ENCODE measurements at places on chromosomes 13 and 19.

- no peak for DNase-seq
These were observed 133.2 kb upstream of the SLITRK5 start for GRCh38 chr13:87537951-87538350.

DNA sequence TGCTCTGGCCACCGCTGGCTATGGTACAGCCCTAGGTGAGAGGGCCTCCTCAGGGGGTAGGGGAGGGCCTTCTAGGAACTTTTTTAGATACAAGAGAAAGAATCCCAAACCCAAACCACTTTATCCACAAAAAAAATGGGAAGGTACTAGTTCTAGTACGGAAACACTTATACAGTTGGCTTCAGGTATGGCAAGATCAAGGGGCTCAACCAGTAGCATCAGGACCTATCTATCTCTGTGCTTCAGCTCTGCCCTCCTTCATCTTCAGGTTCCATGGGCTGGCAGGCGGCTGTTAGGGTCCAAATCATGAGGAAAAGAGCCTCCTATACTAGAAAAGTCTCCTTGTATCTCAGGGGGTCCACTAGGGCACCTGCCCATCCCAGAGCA lies 1.8 kb downstream of the MRI1 start:
- DNase-seq: no peak

DNA sequence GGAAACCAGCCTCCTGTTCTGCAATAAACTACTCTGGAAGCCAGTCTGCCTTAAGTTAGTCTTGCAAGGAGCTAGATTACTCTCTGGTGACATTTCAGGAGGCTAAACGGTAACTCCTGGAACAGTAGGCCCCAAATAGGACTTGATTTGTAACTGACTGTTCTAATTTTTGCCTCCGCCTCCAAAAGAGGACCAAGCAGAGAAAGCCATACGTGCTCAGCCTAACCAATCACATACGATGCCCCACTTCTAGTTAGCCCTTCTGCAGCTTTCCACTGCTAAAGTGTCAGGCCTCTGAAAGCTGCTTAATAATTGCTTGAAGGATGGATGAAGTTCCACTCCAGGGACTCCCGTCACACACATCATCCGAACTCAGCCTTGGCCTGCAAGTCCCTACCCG lies 744 bp downstream of the ZNF805 start:
- no peak for DNase-seq

DNA sequence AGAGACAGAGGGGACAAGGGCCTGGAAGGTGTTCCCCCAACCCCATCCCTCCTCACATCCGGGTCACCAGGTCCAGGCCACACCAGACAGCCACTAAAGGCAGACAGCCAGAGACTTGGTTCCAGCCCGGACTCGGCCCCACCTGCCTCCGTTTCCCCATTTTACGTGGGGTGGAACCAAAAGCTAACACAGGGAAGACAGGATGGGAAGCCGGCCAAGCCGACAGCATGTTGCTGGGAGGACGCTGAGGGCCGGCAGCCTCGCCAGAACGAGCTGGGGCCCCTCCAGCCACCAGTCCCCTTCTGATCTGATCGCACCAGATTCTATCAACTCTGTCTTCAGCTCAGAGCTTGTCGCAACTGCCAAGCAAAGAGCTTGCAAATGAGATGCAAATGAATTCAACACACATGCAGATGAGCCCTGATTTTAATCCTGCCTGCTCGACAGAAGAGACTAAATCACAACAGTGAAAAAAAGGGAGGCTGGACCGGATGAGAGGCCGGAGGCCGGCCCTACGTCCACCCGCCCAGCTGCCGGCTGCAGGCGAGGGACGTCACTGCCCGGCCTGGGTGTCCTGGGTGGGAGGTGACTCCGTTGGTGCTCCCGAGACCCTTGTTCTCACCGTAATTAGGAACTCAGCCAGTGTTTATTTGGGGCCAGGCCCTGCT lies 17.5 kb upstream of the SHC2 start:
- DNase-seq: no peak

GRCh38 chr13:57644106-57644505 lies 12.6 kb downstream of the PCDH17 start:
- no peak for DNase-seq

DNA sequence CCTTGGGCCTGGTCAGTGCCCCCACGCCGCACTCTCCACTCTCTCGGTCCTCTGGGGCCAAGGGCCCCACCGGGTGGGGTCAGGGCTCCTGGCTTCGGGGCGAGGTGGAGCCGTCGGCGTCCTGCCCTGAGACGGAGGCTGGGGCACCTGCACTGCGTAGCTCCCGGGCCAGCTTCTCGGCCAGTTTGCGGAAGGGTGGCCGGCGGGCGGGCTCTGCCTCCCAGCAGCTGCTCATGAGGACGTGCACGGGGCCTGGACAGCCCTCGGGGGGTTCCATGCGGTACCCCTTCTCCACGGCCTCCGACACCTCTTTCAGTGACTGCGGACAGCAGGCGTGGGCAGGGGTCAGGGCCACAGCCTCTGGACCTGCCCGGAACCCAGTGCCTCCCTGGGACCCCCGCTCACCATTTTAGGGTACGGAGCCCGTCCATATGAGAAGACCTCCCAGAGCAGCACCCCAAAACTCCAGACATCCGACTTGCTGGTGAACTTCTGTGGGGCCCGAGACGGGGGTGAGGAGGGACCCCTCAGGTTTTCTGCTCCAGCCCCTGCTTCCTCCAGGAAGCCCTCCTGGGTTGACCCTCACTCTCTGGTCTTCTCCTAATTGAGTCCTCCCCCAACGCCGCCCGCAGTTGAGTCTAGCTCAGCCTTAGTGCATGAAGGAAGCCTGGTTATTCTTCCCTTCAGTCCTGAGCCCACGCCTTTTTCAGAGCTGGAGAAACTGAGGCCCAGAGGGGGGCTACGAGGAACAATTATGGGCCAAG lies 6.3 kb upstream of the RAX2 start:
- no peak for DNase-seq

- DNase-seq: no peak
These were observed 5.4 kb upstream of the VSIG10L start for GRCh38 chr19:51347209-51347928.

- no peak for DNase-seq
These were observed 31.2 kb downstream of the C13orf46 start for GRCh38 chr13:113942591-113943103.

- no peak for DNase-seq
These were observed 1.7 kb downstream of the CTXN1 start for GRCh38 chr19:7924241-7924640.

- DNase-seq: no peak
These were observed 3.4 kb upstream of the RASAL3 start for GRCh38 chr19:15467734-15468214.

- no peak for DNase-seq
These were observed 1.4 kb upstream of the ICAM4 start for GRCh38 chr19:10285393-10285792.

GRCh38 chr19:58513694-58514563 lies 2.1 kb upstream of the SLC27A5 start:
- peak; percentile 97 for DNase-seq

DNA sequence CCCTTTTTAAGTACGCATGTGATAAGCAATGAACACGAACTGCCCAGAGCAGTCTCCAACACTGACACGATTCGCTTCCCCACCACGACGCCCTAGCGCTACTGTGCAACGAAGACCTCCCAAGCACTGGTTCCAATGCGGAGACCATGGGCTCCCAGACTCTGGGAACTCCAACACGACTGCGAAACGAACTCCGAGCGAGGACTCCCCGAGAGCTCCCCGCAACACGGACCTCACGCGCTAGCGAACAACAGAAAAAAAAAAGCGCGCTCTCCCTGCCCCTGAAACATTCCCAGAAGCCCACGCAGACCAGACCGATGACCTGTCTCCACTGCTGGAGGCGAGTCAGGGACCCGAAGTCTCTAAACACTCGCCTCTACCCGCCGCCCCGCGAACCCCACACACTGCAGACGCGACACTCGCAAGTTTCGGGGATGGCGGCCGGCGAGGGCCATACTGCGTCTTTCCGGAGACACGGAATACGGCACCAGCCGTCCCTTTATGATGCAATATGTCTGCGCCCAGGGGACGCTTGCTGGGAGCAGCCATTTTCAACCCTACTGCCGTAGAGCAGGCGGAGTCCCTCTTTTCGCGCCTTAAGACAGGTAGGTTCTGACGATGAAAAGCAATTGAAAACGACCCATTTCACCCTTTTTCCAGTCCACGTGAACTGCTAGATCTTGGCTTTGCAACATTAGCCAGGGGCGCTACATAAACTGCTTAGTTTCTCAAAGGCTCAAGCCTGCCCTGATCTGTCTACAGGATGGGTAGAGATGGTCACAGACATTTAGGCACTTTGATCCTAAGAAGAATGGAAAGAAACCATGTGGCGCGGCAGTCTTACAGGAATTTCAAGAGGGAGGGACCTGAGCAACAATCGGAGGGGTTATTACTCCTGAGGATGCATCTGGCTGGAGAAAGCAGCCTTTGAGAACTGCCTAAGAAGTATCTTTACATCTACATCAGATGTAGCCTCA lies at the start of gene ZNF577:
TSS of gene ZNF577 (minus strand) at position 430 of the 977 bp plus-strand sequence. CDS start 7,569 bp downstream, outside the sequence.
- DNase-seq: peak; percentile 82

All from nephron progenitor cell (in vitro differentiated cells).